NCI-H2029 treated with DMSO at 0.1 percent for 48 hours (cell line): ENCODE measurements at places on chromosomes 2 and 18.
A peak's percentile ranks its signal among the peaks of the same experiment; 100 is the strongest.

DNA sequence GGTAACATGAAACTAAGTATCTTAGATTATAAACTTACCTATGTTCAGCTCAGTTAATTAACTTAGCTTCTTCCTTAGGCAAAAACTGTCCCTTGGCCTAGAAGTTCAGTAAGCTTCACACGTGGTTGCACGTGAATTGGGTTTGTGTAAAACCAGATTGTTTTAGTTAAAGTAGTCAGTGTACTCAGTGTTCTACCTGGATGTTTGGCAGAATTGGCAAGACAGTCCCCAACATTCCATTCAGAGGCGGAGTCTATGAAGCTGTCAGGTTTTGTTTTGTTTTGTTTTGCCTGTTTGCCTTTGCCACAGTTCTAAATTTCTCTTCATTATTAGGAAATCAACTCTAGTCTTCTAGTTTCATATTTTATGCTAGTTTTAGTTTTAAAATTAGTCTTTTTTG lies 105.3 kb upstream of the ZEB2 start:
- DNase-seq = no peak

DNA sequence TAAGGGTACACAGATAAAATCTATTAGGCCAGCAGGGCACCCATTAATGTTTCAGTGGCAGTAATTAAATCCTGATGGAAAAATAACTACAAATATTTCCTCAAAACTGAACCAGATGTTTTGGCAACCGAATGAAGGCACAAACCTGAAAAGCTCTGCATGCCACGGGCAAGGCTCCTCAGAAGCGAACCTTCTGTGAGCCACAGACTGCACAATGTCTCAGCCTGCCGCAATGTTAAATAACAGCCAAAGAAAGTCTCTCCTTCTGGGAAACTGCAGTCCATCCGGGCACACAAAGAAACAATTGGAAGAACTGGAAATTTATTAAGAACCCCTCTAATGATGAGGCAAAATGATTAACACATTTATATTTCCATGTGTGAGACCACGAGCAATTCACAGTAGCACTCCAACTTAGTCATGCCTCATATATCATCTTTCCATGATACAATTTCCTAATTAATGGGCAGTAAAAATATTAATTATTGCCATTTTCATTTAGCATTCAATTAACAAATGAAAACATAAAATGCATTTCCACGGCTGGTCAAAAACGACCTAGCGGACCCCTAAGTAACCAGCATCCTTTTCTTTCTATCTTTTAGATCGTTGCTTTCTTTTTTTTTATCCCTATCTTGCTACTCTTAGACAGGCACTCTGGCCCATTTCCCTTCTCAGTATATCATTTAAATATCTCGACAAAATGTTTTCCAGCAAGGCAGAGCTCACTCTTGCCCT lies 237.5 kb downstream of the EPHA4 start:
- DNase-seq = no peak

GRCh38 chr2:60881047-60881932 lies at the start of gene REL:
TSS of gene REL (plus strand) at chr2:60881574. CDS start at chr2:60881841, 267 bp downstream.
- DNase-seq = peak; percentile 32

GRCh38 chr2:8242739-8243138 lies 439.1 kb upstream of the ID2 start:
- no peak for DNase-seq

DNA sequence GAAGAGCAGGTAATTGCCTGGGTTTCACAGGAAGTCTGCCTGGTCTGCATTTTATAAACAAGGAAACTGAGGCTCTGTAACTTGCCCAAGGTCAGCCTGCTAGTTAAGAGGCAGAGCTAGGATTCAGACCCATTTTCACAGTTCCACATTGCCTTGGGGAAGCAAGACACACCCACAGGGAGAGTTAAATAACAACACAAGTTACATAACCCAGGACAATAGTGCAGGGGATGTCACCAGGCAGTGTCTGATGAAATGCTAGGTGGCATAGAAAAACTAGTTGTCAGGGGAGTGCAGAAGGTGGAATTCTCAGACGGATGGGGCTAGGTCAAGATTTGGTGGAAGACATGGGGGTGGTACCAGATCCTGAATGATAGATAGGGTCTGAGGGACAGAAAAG lies 69.7 kb downstream of the PRKCE start:
- DNase-seq = no peak

DNA sequence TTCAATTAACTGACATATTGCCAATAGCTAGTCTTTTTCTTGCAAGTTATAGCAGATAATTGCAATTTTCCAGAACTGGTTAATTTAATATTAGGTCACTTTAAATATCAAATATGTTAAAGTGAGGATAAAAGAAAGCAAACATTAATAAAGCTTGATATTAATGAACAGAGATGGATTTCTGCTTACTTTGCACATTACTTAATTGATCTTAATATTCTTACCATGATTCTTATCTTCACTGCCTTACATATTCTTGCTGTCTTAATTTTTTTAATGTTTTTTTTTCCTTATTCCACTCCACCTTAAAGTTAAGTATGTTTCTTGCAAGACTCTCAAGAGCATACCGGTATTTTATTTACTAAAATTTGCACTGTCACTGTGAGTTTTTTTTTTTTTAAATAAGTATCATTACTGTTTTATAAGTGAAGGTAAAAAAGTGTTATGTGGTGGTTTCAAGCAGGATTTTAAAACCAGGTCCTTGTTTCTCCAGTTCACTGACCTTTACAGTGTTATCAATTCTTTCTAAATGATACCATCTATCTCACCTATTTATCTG lies 33.9 kb downstream of the PPP3R1 start:
- no peak for DNase-seq

DNA sequence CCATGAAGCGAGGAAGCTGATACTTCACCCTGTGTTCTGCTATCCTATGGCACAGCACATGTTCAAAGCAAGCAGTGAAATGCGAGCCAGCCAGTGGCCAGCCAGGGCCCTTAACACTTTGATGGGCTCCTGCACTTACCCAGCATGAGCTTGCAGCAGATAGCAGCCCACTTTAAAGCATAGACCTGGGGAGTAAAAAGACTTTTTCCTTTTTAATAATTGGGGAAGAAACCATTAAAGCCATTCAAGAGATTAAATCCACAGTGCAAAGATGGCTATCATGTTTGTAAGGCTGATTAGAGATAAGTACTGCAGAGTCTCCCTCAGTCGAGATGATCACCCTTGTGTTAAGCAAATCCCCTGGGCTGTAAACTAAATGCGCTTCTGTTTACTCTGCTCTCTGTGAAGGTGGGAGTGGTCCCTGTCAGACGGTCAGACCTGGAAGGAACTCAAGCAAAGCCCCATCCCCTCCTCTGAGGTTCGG lies 15.7 kb downstream of the CCBE1 start:
- no peak for DNase-seq

DNA sequence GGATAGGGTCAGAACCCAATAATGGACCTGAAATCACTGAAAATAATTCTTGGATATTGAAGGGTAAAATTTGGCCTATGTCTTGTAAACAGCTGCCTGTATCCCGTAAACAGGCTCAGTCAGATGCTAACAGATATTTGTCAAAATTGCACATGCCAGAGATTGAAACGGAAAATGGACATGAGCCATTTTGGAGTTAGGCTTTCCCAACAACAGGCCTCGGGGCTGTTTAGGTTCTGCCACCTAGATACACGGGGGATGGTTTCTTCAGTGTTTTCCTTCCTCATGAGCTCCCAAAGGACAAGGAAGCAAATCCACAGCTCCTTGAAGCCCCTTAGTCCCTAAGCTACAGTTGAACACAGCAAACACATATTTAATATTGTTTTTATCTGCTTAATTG lies 204.2 kb upstream of the FOSL2 start:
- no peak for DNase-seq

- DNase-seq = no peak
Observed at GRCh38 chr2:53854678-53855077, 5.1 kb downstream of the GPR75 start.
